ENCODE measurements at places on chromosomes 2 and 18. TPM values are rescaled to one million over a fixed set of nuclear protein-coding genes. Genes with fewer than 3 reads are reported as not detected.

GRCh38 chr18:70041459-70042050 lies 93.9 kb upstream of the CD226 start:
- no peak for DNase-seq

- DNase-seq, result no peak
These were observed 76.4 kb downstream of the METTL4 start for GRCh38 chr18:2494921-2495320.

DNA sequence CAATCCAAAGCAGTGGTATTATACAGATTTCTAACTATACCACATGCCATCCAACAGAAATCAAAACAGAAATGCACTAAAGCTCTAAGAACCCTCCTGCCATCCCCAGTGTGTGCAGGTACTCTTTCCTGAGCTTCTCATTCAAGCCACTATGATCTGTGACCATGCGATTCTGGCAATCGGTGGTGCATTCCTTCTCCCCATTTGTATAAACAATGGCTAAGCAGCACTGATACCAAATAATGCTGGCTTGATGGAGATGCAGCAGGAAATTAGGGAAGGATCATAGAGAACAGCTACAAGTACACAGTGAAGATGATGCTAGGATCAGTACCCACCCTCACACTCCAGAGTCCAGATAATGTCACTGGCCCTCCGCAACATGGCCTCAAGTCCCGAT lies 51.8 kb downstream of the PPP4R1 start:
- no peak for DNase-seq

GRCh38 chr2:222180619-222181018 lies 118.2 kb downstream of the PAX3 start:
- DNase-seq, result no peak

The KLHL41 gene
- not detected for polyA plus RNA-seq

The FAM124B gene
- polyA plus RNA-seq, result 0.18 TPM

The SERPINB5 gene
- not detected for polyA plus RNA-seq

The CD28 gene
- polyA plus RNA-seq, result 29.3 TPM
